ENCODE measurements at places on chromosomes 2 and 18. TPM values are rescaled to one million over a fixed set of nuclear protein-coding genes. Genes with fewer than 3 reads are reported as not detected.

Gene CRACDL
- 1.1 TPM for total RNA-seq

Gene GKN1
- not detected for total RNA-seq

Gene FRZB
- total RNA-seq: under 0.01 TPM

Gene LAPTM4A
- 45.8 TPM for total RNA-seq

Gene LIPG
- total RNA-seq: 36.9 TPM

Gene SNORC
- total RNA-seq: 1.3 TPM

Gene AMER3
- not detected for total RNA-seq

Gene UGT1A7
- total RNA-seq: 1.4 TPM

Gene SLC16A14
- total RNA-seq: 0.96 TPM

Gene BBS5
- total RNA-seq: 2.1 TPM

Gene MC2R
- total RNA-seq: not detected

Gene UBXN4
- 39.9 TPM for total RNA-seq

Gene RESP18
- total RNA-seq: not detected

Gene AQP12B
- not detected for total RNA-seq

Gene DNAH7
- total RNA-seq: under 0.01 TPM

Gene GREB1
- total RNA-seq: 0.21 TPM

Gene TTN
- under 0.01 TPM for total RNA-seq

Gene SCG2
- total RNA-seq: 0.24 TPM

Gene TSPYL6
- not detected for total RNA-seq

Gene AGXT
- total RNA-seq: not detected

Gene ING5
- total RNA-seq: 16.4 TPM

Gene CD28
- total RNA-seq: not detected

Gene RTP5
- not detected for total RNA-seq

Gene UNC80
- total RNA-seq: not detected

Gene SATB2
- 1.7 TPM for total RNA-seq

Gene HOXD12
- not detected for total RNA-seq

Gene GCKR
- not detected for total RNA-seq

Gene KCNIP3
- total RNA-seq: 11.1 TPM

Gene REG3G
- total RNA-seq: not detected

Gene FMNL2
- 28.3 TPM for total RNA-seq

Gene REG1B
- not detected for total RNA-seq

Gene EVX2
- not detected for total RNA-seq

Gene TRPM8
- total RNA-seq: not detected

Gene SMARCAL1
- 10.9 TPM for total RNA-seq

Gene TUBA3E
- total RNA-seq: not detected

Gene MEIS1
- total RNA-seq: 26.4 TPM

Gene CHCHD5
- total RNA-seq: 7.9 TPM

Gene SLC14A1
- total RNA-seq: not detected

Gene C2orf15
- total RNA-seq: not detected

Gene ME2
- total RNA-seq: 48.0 TPM

Gene ZSWIM2
- not detected for total RNA-seq

Gene DYSF
- 7.0 TPM for total RNA-seq

Gene REG3A
- total RNA-seq: not detected

Gene TMEM178A
- total RNA-seq: 0.43 TPM

Gene LAMA1
- total RNA-seq: 25.8 TPM

Gene HIBCH
- total RNA-seq: 6.4 TPM

Gene TLX2
- not detected for total RNA-seq

Gene PPP1R1C
- 1.4 TPM for total RNA-seq

Gene HOXD4
- not detected for total RNA-seq

Gene ANKRD62
- not detected for total RNA-seq

Gene TYW5
- total RNA-seq: 9.2 TPM

Gene LHCGR
- not detected for total RNA-seq

Gene MC5R
- total RNA-seq: not detected

Gene TFCP2L1
- total RNA-seq: 18.5 TPM
